ENCODE measurements at places on chromosomes 6 and 20.
A peak's percentile ranks its signal among the peaks of the same experiment; 100 is the strongest.

DNA sequence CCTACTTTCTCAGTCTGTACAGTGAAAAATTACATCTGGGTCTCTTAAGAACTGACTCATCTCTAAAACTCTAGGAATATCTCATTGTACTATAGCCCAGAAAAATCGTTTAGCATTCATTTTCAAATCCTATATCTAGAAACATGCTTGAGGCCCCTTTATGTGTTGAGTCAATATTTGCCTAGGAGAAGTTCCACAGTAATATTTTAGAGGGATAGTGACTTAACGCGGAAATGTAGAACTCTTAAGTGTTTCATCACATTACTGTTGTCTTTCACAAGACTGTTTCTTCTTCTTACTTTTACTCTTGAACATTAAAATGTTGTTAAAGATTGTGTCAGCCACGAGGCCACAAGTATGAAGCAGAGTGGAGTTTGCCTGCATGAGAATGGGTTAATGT is 23.0 kb upstream of the MYLIP start:
- no peak for DNase-seq

DNA sequence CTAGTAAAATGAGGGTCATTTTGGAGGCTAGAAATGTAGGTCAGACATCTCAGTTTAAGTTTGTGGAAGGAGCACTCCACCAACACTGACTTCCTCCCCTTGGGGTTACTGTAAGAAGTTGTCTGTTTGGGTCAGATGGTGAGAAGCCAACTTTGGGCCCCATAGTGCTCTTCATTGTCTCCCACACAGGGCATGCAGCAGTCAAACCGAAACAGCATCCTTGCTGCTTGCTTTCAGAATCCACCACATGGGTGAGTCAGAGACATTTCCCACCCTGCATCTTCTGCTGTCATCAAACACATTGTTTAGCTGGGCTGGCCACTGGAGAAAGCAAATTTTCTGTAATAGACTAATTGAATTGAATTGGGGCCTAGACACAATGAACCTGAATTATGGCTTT is 16.8 kb downstream of the IL17F start:
- no peak for DNase-seq

GRCh38 chr6:90156861-90157260 is 139.8 kb downstream of the BACH2 start:
- DNase-seq, result no peak

GRCh38 chr20:44583157-44583556 is 778 bp downstream of the PKIG start:
- DNase-seq, result no peak

DNA sequence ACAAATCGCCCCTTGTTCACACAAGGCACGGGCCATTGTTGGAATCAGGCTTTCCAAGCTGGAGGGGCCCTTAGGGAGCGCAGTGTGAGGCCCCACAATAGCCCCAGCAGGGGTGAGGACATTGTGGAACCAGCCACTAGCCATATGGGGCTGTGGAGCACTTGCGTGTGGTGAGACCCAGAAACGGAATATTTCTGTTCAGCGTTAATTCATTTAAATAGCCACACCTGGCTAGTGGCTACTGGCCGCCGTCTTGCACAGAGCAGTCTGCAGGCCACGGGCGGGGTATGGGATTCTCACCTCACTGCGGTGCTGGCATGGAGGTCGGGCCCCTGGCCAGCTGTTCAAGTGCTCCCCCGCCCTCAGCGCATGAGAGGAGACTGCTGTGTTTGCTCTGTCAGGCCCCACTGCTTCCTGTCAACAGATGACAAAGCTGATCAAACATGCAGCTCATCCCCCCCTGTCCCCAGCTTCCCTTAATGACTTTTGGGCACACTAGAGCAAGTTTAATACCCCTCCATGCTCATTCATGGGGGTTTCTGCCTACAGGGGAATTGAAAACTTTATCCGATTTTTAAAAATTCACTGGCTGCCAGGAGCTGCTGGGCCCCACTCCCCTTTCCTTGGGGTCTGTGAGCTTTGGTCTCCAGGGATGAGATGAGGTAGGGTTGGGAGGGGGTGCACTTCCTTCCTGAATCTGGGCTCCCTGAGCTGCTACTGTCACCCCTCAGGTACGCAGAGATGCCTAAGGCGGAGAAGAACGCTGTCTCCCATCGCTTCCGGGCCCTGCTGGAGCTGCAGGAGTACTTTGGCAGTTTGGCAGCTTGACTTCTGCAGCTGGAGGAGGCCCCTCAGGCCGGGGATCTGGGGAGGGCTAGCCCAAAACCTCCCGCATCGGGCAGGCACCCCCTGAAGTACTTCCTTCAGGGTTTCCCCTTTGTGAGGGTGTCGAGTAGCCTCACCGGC is 13.6 kb downstream of the ITPA start:
- DNase-seq, result peak; percentile 65

GRCh38 chr20:23094213-23094896 is 8.2 kb upstream of the CD93 start:
- no peak for DNase-seq

DNA sequence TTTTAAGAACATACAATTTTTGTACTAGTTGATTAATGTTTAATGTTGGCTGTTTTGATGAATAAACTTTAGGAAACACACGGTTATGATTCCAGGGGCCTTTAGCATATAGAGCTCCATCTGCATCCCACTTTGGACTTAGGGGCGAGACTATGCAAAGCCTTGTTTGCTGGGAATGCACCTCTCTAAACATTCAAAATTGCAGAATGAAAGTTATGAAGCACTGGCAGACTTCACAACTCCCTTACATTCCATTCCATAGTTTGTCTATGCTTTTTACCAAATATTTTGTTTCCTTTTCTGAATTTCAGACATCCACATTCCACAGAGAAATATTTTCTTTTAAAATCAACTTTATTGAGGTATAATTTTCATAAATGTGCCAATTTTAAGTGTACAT is 10.3 kb upstream of the TCP11 start:
- no peak for DNase-seq

DNA sequence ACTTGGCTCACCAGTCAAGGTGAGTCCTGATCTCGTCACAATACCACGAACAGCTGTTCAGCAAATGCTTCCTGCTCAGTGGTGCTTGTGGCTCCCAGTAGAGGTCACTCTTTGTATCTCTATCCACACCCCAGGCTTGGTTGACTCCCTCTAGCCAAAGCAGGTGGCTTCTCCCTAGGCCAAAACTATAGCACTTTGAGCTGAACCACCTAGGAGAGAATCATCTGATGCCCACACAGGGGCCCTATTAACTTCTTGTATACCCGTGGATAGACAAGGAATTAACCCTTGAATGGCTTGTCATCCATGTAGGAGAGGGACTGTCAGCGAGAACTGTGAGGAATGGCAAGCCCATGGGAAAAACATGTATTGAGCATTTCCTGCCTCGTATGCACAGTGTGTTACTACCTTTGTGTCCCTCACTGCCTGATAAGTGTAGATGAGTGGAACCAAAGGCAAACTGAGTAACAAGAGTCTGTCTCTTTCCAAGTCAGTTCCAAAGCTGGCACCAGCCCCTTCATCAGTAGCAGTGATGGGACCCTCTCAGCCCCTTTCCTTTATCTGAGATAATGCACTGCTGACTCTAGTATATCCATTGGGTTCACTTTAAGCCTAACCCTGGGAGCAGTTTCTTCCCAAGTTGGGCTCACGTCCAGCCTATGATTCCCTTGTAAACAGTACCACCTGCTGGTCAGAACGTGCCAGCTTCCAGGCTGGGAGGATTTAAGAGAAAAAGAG is 42.5 kb downstream of the EIF2S2 start:
- peak; percentile 40 for DNase-seq

GRCh38 chr6:13522656-13523055 is 35.3 kb upstream of the GFOD1 start:
- DNase-seq, result no peak

GRCh38 chr20:10185741-10186558 is 32.7 kb upstream of the SNAP25 start:
- no peak for DNase-seq

DNA sequence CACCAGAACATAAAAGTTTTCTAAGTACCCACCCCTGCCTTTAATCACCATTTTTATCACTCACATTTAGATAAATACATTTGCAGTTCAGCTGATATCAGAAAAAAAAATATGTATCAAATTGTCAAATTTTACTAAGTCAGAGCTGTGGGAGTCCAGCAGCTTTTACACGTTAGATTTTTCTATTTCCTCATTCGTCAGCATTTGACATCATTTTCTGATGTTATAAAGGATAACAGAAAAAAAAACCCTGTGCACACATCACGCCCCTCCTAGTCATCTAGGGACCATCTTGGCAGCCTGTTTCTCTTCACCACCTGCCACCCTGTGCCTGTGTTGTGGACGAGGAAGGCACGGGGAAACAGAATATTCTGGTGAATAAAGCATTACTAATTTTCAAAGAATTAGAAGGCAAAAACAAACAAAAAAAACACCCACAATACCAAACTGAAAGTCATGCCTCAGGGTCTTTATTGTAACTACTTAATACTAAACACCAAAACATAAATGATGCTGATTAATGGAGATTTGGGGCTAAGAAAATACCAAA is 12.4 kb downstream of the B4GALT5 start:
- no peak for DNase-seq

- no peak for DNase-seq
Measured at GRCh38 chr6:79403086-79403485, 134.1 kb downstream of the LCA5 start.

- no peak for DNase-seq
Measured at GRCh38 chr6:71678091-71678490, 208.3 kb upstream of the RIMS1 start.

- peak; percentile 30 for DNase-seq
Measured at GRCh38 chr6:149045404-149045803, 272.1 kb upstream of the TAB2 start.

GRCh38 chr20:52481443-52481842 is 289.9 kb upstream of the ZFP64 start:
- DNase-seq, result no peak

- DNase-seq, result no peak
Measured at GRCh38 chr6:121522265-121522664, 86.8 kb downstream of the GJA1 start.

- no peak for DNase-seq
Measured at GRCh38 chr6:17724341-17724740, 17.6 kb upstream of the NUP153 start.

DNA sequence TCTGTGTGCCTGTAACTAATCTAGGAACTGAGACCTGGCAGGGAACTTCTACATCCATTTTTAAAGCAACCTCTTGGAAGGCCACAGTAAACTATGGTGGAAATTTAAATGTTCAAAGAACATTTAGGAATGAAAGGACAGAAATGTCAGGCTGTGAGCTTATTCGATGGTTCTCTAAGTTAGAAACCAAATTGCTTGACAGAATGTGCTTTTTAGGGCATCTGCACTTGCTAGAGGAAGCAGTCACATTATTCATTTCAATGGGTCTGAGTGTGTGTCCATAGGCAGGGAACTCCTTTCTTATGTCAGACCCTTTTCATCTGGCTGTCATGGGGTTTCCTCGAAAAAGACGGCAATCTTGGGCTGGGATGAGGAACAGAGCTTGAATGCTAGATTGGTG is 84.4 kb downstream of the PPP1R14C start:
- DNase-seq, result no peak
